ENCODE measurements at places on chromosomes 5 and 9.
A peak's percentile ranks its signal among the peaks of the same experiment; 100 is the strongest.

- DNase-seq, result no peak
These were observed 603.5 kb downstream of the ISL1 start for GRCh38 chr5:51986733-51987132.

GRCh38 chr5:151180291-151180690 is 22.7 kb upstream of the ANXA6 start:
- DNase-seq, result peak; percentile 12

DNA sequence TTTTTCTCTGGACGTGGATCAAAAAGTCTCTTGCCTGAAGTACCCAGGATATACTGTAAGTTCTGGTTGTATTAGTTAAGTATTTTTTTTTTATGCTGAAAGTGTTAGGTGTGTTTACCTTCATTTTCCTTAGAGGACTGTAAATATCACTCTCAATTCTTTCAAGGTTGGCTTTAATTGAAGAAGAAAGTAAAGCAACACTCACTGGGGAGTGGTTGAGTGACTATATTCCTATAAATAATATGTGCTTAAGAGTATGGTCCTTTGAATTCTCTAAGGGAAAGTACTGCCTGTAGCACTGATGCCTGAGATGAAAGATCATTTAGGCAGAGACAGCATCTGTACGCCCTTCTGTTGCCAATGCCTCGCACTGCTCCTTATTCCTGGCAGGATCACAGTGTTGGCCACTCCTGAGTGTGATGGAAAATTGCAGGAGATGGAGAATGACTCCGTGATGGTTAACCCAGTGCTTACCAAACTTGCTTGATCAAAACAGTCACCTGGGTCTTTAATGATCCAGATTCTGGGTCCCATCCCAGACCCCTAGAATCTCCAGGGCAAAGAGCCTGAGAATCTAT is 182.0 kb upstream of the MPDZ start:
- DNase-seq, result no peak

GRCh38 chr5:173868096-173868880 is 19.9 kb upstream of the CPEB4 start:
- no peak for DNase-seq

DNA sequence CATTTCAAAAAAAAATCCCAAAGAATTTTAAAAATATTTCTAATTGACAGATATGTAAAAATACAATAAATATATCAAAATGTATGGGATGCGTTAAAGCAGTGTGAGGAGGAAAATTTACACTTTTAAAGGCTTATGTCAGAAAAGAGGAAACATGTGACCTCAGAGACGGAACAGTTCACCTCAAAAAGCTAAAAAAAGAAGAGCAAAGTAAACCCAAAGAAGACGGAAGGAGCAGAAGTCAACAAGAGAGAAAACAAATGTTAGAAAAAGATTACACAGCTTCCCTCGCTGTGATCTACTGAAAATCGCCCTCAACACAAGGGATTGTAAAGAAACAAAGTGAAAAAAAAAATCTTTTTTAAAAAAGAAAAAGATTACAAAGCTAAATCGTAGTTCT is 186.9 kb downstream of the AUH start:
- DNase-seq, result no peak

GRCh38 chr5:54621709-54622108 is 104.2 kb downstream of the SNX18 start:
- no peak for DNase-seq

DNA sequence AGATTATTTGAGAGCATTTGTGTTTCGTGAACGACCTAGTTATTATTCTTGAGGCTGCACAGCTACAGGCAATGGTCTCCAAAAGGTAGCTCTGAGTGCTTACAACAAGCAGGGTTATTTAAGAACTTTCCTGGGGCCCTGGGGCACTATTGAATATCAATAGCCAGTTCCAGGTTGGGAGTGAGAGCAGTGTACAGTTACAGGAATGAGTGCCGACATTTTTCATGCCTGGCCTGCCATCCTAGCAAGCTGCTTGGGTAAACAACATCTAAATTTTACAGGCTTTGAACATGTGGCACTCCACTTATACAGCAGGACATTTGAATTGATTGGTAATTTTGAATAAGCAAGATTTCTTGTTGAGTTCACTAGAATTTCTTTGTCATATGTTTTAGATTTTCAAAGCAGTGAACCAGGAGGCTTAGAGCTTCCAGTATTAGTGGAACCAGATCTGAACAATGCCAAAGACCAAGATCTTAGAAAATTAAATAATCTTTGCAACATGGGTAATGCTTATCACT is 171.9 kb upstream of the GDNF start:
- no peak for DNase-seq

GRCh38 chr5:158017469-158017868 is 158.5 kb upstream of the CLINT1 start:
- DNase-seq, result no peak

DNA sequence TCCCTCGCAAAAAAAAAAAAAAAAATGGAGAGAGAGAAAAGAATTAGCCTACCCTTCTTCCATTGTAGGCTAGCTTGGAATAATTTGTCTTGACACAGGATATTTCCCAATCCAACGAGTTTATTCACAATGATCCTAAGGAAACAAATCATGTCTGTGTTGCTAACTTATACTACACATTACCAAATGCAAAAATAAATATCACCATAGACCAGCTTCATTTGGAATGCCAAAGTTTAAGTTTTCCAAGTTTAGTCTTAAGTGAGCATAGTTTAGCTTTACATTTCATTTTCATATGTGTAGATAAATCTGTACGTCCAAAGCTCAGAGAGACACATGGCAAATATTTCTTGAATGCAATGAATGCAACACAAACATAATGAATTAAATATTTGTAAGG is 1106.2 kb upstream of the DMAC1 start:
- no peak for DNase-seq

GRCh38 chr9:34555002-34555348 is 32.2 kb upstream of the ENHO start:
- no peak for DNase-seq

DNA sequence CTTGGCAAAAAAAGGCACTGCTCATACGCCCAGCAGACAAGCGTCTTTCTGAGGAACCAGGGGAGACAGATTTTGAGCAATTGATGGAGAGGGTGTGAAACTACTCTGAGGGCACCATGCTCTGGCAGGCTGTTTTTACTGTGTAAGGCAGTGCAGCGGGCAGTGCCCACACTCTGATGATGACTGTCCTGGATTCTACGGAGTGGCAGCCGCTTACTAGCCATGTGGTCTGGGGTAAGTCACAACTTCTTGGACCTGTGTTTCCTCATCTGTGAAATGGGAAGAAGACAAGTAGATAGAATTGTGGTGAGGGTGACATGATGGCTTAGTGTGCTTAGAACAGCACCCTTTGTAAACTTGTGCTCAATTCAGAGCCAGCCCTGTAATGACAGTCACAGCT is 38.8 kb downstream of the FABP6 start:
- DNase-seq, result no peak

GRCh38 chr5:160278343-160278742 is 34.0 kb downstream of the CCNJL start:
- no peak for DNase-seq

- no peak for DNase-seq
These were observed 317.1 kb upstream of the CLINT1 start for GRCh38 chr5:158175934-158176481.

- no peak for DNase-seq
These were observed 98.9 kb upstream of the PHYKPL start for GRCh38 chr5:178331491-178331996.

DNA sequence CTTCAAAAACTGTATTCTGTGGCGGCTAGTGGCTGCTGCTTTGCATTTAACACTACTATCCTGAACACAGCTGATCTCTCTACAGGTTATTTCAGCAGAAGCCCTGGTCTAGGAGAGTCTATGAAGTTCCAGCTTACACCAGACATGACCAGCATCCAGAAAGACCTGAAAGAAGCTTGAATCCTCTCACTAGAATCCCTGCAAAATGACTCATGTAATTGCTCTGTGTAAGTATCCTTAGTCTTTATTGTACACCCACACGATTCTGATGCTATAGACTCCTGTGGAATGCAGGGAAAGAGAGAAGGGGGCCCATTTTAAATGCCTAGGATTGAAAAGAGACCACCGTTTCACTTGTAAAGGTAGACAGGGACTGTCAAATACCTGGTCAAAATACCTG is 859 bp upstream of the GRIA1 start:
- DNase-seq, result no peak

DNA sequence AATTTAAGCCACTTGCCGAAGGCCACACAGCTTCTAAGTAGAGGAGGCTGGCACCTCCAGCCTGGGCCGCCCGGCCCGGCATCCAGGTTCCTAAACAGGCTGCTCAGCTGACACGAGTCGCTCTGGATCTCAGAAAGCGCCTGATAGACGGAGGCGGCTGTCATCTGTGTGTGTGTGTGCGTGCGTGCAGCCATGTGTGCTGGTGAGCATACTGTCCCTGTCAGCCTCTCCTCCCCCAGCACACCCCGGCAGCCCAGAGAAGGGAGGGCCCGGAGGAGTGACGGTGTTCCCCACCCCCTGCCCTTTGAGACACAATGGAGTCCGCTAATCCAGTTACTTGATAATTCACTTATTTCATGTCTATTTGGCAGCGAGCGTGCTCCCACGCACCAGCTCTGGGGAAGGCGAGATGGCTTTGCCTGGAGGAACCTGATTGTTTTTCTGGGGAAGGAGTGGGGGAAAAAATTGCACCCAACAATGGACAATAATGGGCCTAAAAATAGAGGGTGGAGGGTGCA is 20.0 kb downstream of the NTNG2 start:
- no peak for DNase-seq

DNA sequence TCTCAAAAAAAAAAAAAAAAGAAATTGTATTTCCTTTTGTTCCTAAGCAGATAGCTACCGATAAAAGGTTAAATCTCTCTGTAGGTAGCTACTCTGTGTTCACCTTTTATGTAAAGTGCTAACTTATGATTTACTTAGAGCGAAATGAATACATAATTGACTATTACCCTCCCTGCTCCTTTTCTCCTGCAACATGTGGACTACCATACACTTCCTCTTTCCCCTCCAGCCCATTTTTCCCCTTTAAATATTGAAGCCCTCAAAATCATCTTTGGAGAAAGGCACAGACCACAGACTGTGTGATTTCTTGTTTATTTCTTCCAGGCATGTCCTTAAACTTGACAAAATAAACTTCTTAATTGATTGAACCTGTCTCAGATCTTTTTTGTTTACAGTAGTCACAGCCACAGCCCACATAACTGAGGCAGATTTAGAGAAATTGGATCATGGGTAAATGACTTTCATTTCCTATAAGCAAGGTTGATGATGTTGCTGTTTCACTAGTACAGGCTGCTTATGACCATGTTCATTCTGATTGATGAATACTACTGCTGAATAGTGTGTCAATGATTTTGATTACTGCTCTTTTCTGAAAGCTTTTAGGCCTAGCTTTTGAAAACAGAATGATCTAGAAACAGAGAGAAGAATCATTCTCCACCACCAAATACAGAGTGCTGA is 59.2 kb downstream of the PHAX start:
- DNase-seq, result no peak

DNA sequence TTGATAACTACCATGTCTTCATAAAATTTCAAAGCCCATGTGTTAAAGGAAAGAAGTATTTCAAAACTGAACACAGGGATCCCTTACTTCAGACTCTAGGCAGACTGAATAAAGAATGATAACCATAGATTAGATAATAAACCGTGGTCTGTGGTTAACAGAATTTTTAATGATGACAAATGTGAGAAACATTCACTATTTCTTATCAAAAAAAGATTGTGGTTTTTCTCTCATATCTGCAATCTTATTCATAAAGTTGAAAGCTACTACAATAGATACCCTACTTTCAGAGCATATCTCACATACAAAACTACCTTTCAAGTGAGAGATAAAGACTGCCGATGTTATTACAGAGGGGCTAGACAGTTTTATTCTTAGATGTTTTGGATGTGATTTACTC is 816.8 kb upstream of the DMAC1 start:
- DNase-seq, result no peak

DNA sequence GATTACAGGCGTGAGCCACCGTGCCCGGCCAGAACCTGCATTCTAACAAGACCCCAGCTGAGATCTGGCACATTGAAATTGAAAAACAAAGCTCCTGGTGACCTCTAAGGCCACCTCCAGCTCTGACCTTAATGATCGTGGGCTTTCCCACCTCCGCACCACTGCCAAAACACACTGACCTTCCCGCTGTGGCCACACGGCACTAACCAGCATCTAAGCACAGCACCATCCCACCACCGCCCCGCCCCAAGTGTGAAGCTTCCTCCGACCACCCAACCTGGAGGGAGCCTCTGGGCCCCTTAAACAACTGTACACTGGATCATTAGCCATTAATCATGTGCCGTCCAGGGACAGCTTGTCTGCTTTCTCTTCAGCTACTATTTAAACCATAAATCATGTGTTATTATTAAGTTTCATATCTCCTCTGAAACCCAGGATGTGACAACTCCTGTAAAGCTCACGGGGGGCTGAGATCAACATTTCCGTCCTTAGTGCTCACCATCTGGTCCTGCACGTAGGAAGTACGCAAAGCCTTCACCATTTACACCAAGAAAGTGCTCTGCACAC is 80.6 kb downstream of the COL23A1 start:
- no peak for DNase-seq

- no peak for DNase-seq
These were observed 16.8 kb downstream of the AMBP start for GRCh38 chr9:114061292-114061691.

DNA sequence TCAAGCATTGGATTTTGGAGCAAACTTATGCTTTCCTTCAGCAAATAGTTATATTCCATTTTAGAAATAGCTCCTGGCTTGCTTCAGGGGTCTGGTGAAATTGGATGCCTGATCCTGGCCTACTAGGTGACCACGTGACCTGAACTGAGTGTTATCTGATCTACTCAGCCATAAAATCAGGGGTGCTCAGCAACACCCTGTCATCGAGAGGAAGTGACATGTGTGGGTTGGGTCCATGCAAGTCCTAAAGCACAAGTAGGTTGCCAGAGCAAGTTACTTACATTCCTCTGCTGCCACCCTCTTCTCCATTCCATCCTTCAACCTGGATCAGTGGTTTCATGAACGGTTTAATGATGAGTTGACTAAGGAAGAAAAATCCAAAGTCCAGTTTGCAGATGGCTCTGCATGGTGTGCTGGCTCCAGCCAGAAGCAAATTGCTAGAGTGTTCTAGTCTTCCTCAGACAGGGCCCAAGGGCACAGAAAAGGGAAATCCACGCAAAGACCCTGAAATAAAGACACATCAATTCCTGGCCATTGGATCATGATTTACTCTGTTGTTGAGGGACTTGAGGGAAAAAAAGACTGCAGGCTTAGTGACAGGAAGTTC is 2.8 kb upstream of the FAM193B start:
- no peak for DNase-seq

- no peak for DNase-seq
These were observed 28.4 kb downstream of the CDHR2 start for GRCh38 chr5:176577312-176578176.

DNA sequence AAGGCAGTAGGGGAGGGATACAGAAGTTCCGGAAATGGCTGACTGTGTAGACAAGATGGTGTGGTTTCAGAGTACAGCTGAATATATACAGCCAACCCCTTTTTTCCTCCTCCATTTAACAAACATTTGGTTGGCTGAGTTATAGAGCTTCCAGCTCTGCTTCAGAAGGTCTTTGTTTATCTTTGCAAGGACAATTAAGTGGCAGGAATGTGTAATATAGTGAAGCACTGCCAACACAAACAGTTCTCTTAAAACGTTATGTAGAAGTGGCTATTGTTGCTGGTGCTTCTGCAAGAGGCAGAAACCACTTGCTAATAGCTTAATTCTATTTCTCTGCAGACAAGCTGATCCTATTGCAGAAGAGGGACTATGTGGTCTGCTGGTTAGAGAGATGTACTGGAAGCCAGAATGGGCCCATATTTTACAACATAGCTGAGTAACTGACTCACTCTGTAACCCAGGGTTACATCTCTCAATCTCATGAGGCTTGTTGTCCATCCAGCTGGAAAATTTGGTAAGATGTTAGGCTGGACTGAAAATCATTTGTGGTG is 62.7 kb upstream of the OSMR start:
- no peak for DNase-seq
